ENCODE measurements at places on chromosomes 16 and 17.

GRCh38 chr16:73051226-73051625, 3.3 kb upstream of the ZFHX3 start:
- DNase-seq = no peak

- DNase-seq = no peak
Observed at GRCh38 chr17:72945473-72945872, 147.0 kb downstream of the SLC39A11 start.

- no peak for DNase-seq
Observed at GRCh38 chr17:15284107-15284506, 19.0 kb upstream of the PMP22 start.

DNA sequence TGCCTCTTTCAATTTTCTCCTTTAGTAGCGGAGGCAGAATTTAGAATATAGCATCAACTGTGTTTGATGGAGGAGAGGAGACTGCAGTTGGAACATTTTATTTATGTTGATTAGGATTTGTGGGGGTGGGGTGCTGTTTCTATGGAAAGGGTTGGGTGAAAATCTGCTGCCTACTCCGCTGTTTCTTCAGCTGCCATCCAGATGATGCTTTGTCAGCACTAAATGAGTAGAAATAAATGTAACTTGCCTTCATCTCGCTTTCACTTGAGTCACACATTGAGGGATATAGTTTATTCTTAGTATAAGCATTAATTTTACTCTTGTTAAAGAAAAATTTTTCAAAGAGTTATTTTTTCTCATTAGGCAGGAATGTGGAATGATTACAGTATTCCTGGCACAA, 42.1 kb downstream of the ABHD15 start:
- no peak for DNase-seq

DNA sequence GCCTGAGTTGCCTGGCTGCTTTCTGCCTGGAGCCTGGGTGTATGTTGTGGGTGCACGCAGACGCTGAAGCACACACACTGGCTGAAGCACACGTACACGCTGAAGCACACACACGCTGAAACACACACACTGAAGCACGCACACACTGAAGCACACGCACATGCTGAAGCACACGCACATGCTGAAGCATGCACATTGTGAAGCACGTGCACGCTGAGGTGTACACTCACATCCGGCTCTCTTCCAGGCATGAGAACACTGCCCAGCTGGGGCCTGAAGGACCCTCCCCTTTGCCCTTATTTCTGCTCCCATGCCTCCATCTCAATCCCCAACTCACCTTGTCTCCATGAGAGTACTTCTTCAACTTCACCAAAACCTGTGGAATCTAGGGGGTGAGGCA, 16.5 kb downstream of the CSF3 start:
- DNase-seq = no peak

DNA sequence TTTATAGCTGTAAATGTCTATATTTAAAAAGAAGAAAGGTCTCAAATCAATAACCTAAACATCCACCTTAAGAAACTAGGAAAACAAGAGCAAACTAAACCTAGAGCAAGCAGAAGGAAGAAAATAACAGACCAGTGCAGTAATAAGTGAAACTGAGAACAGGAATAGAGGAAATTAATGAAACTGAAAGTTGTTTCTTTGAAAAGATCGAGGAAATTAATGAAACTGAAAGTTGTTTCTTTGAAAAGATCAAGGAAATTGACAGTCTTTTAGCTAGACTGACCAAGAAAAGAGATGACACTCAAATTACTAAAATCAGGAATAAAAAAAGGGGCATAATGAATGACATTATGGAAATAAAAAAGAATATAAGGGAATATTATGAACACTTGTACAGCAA, 46.4 kb downstream of the SLFN5 start:
- no peak for DNase-seq

DNA sequence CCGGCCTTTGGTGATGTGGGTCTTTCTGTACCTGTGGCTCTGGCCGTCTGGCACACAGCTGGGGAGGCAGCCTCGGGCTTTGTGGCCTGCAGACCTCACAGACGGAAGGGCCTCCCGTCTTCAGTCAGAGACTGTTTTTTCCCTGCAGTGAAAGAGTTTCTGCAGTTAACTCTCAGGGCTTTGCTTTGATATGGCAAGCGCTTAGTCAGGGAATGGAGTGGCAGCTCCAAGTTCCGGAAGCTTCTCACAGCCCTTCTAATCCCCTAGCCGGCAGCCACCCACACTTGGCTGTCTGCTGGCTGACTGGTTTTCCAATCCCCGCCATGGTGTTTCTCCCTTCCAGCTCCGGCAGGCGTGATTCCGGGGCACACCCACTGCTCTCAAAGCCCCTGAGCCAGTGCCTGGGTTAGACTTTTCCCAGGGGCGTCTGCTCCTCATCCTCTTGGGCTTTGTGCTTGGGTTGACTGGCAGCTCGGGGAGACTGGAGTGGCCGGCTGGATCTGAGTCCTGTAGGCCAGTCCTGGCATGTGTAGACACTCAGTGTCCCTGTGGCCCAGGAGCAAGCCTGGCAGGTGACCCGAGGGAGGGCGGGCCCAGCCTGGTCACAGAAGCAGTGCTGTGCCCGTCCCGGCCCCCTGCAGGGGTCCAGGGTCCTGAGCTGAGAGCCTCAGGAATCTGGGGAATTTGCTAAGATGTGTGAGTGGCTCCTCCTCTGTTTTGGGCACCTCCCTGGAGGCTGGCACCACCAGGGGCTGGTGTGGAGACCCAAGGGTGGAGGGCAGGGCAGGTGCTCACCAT, 29.9 kb downstream of the BAIAP2 start:
- no peak for DNase-seq

DNA sequence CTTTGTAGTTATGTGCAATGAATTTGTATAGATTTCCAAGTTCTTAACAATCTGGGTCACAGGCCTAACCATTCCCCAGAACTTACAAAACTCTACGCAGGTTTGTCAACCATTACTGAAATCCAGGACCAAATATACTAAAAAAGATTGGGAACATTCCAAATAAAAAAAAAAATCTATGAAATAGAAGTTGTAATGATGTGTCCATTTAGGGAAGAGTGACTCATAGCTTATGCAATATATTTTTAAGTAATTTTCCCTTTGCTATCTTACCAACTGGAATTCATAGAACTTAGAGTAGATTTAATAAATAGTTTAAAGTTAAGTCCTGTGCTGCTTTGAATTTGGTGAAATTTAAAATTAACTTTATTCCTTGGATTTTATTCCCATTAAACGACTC, 393.2 kb downstream of the PMP22 start:
- DNase-seq = no peak

DNA sequence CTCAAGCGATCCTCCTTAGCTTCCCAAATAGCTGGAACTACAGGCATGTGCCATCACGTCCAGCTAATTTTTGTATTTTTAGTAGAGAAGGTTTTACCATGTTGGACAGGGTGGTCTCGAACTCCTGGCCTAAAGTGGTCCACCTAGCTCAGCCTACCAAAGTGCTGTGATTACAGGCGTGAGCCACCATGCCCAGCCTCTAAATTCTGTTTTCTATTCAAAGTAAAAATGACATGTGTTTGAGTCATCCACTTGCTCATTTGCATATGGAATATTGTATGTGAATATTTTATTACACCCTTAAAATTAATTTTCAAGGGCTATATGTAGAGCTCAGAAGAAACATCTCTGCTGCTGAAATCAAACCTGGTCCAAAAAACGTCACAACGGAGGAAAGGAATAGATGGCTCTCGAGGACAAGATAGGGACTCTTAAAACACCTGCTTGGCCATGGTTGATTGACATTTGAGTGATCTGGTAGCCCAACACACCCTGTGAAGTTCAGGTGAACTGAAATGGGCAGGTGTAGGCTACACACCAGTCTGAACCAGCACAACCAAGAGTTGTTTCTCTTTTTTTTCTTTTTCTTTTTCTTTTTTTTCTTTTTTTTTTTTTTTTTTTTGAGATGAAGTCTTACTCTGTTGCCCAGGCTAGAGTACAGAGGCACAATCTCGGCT, 51.1 kb downstream of the SF3B3 start:
- DNase-seq = no peak

- no peak for DNase-seq
Observed at GRCh38 chr16:4688674-4689045, 4.7 kb upstream of the NUDT16L1 start.

GRCh38 chr16:69037373-69038160, 67.9 kb upstream of the HAS3 start:
- DNase-seq = no peak

DNA sequence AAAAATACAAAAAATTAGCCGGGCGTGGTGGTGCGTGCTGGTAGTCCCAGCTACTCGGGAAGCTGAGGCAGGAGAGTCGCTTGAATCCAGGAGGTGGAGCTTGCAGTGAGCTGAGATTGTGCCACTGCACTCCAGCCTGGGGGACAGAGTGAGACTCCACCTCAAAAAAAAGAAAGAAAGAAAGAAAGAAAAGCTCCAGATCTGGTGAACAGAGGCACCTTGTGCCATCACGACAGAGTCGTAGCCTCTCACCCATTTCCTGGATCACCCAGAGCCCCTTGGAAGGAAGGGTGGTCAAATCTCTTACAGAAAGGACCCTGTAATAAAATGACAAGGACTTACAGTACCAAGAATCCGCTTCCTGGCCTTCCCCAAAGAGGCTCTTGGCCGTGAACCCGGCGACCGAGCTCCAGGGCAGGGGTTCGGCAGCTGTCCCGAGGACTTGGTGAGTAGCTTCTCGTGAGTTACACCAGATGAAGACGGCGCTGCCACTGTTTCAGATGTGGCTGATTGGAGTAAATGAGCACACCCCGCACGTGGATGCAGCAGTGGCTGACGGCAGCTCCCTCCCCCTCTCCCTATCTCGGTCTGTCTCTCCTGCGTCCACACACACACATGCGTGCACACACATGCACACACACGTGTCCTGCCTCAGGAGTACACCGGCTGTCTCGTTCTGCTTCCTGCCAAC, 13.5 kb downstream of the LGALS3BP start:
- DNase-seq = no peak

DNA sequence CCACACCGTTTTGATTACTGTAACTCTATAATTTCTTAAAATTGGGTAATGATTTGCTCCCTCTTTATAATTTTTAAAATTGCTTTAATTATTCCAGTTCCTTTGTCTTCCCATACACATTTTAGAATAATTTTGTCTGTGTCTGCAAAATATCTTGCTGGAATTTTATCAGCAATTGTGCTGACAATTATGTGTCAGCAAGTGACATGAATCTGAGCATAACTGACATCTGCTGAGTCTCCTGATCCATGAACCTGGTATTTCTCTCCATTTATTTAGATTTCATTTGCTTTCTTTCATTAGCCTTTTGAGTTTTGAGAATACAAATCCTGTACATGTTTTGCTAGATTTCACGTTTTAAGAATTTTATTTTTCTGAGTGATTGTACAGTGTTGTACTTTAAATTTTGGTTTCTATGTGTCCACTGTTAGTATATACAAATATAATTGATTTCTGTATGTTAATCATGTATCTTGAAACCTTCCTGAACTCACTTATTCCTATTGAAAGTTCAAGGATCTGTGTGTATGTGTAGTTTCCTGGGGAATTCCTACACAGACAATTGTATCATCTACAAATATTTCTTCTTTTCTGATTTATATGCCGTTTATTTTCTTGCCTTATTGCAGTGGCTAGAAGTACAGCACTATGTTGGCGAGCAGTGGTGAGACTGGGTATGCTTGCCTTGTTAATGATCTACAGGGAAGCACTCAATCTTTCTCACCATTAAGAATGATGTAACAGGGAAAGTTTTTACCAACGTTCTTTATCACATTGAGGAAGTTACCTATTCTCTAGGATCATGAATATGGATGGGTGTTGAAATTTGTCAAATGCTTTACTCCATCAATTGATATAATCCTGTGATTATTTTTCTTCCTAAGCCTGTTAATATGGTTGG, 45.2 kb downstream of the N4BP1 start:
- no peak for DNase-seq

DNA sequence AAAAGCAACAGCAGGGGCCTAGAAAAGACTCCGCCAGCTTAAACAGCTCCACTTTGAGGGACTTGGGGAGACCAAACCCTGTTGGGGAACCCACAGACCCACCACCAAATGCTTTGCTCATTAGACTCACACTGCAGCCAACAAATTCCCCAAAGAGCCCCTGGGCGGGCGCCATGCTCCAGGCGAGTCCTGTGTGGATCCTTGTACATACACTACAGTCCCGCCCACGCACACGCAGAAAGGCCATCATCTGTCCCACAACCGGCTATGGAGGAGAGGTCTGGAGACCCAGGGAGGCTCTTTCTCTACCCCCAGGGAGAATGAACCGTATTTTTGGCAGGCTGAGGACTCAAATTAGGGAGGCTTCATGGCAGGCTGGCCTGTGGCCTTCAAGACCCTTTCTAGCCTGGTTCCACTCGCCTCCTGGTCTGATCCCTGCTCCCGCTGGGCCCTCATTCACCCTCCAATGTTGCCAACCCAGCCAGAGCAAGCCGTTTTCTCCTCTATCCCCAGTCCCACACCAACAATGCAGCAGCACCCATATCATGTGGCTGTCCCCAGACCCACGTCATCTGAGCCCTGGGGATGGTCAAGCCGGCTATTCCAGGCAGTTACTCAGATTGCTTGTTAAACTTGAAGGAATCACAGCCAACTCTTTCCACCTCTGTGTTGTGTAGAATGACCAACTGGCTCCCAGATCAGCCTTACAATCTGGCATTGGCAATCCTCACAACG, 27.2 kb downstream of the ZNF423 start:
- no peak for DNase-seq

- DNase-seq = no peak
Observed at GRCh38 chr16:21150375-21151001, at the start of gene DNAH3. Gene DNAH3 (minus strand): TSS chr16:21150846. CDS start chr16:21150319, 527 bp downstream.
